ENCODE measurements at places on chromosomes 5 and 9. TPM values are rescaled to one million over a fixed set of nuclear protein-coding genes. Genes with fewer than 3 reads are reported as not detected.

SH2D3C gene
- 5.4 TPM for total RNA-seq

NPDC1 gene
- total RNA-seq: 24.6 TPM

C9orf50 gene
- not detected for total RNA-seq

DBH gene
- not detected for total RNA-seq

SLC25A2 gene
- not detected for total RNA-seq

ANKDD1B gene
- 0.98 TPM for total RNA-seq

CTSL gene
- 27.3 TPM for total RNA-seq

HSPA9 gene
- total RNA-seq: 137 TPM

MAP3K1 gene
- 16.0 TPM for total RNA-seq

ZFP37 gene
- 21.9 TPM for total RNA-seq

PCDHGA3 gene
- 6.6 TPM for total RNA-seq

SAXO1 gene
- under 0.01 TPM for total RNA-seq

SH3RF2 gene
- total RNA-seq: 0.25 TPM

SLC46A2 gene
- not detected for total RNA-seq

SPOCK1 gene
- 93.4 TPM for total RNA-seq

TEK gene
- 6.1 TPM for total RNA-seq

CAPSL gene
- not detected for total RNA-seq

PCDHB6 gene
- total RNA-seq: 3.7 TPM

SIT1 gene
- not detected for total RNA-seq

EQTN gene
- total RNA-seq: 1.2 TPM

CDX1 gene
- total RNA-seq: not detected

NR2F1-AS1 gene
- 50.4 TPM for total RNA-seq

ZFP2 gene
- 10.1 TPM for total RNA-seq

LRRC19 gene
- under 0.01 TPM for total RNA-seq
